ENCODE measurements at places on chromosomes 3 and 15.

GRCh38 chr3:79030157-79030556 is 737.6 kb downstream of the ROBO1 start:
- DNase-seq: no peak

DNA sequence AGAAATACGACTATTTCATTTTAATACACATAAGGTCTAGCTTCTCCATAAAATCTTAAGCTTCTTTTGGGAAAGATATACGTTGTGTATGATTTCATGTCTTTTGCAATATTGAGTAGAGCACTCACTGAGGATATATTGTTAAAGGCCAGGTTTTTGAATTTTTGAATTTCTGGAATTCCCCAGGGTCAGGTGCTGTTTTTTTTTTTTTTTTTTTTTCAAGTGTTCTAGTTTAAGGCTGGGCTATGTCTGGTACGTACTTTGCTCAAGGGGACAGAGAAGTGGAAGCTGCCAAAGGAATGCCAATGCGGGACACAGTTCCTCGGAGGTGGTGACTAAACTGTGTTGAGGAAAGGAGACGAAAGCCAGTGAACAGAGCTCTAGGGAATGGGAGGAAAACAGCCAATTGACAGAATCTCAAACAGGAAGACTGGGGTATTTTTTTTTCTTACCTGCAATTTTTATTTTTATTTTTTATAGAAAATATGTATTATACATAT is 510.5 kb upstream of the CBLB start:
- DNase-seq: no peak

GRCh38 chr3:244041-244440 is 47.5 kb downstream of the CHL1 start:
- no peak for DNase-seq

DNA sequence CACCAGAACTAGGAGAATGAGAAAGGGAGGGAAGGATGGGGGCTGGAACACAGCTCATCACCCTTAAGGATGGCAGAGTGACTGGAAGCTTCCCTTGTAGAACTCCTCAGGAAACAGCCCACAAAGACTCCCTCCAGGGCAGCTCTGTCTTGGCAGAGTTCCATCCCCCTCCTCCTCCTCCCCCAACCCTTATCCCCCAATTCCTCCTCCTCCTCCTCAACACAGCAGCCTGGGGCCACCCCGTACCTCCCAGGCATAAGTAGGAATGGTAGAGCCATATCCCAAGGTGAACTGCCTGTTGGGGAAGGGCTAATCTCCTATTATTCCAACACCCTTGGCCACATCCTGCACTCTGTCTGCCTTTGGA is 38.8 kb downstream of the ADCY5 start:
- no peak for DNase-seq

DNA sequence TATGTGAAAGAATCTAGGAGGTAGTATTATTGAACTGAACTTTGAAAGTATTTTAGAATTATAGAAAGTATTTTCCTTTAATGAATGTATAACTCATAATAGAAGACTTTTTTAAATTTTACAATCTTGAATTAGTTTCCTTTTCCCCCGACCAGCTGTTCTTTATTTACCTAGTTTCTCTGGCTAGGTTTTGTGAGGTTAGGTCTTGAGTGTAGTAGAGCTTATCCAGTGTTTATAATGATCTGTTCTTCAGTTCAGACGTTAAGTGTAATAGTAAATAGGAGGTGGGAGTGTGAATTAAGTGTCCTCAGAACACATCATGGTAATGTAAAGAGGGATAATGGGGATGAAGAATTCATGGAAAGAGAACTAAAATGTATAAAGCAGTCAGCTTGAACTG is 93.8 kb downstream of the MYRIP start:
- no peak for DNase-seq

GRCh38 chr15:28952666-28953491 is 67.1 kb downstream of the APBA2 start:
- no peak for DNase-seq

DNA sequence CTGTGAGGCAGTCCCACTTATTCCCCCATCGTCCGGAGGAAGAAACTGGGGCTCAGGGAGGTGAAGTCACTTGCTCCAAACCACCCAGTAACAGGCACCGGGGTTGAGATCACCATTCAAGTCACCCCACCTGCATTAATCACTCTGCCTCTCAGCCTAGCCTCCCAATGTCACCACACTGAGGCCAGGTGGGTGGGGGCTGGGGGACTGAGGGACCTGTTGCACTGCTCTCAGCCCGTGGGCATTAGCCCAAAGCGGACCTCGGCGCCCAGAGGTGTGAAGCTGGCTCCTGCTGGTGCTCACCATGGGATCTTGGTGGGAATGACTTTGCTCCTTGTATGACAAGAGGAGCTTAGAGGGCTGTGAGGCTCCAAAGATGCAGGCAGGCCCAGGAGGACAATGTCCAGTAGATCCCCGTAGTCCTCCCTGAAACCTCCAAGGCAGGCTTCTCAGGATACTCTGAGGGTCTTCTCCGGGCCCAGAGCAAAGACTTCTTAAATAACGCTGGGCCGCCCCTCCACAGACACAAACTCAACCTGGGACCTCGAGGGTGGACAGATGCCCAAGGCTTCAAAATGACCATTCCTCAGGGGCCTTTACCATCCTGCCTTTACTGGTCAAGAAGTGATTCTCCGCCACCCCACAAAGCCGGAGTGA is 1.7 kb downstream of the NT5DC2 start:
- DNase-seq: no peak

GRCh38 chr3:198113206-198114053 is 153.4 kb downstream of the LMLN start:
- DNase-seq: no peak

- DNase-seq: no peak
Observed at GRCh38 chr3:149003653-149004305, 12.4 kb downstream of the GYG1 start.

- DNase-seq: no peak
Observed at GRCh38 chr3:37453393-37454389, 279.3 kb upstream of the LRRFIP2 start.

DNA sequence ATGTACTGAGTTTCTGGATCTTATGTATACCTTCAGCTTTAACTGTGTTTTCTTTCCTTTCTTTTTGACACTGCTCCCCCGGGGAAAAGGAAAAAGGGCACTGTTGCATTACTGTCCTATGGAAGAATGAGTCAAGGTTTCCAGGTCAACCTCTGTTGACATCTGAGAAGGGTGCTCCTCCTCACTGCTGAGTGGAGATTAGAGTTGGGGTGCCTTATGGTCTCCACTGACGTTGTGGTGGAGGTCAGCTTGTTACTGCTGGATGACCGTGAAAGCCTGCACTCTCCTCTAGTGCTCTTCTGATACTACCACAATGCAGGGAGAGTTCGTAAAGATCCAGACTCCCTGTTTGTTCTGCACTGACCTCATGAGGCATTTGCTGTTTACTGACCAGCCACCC is 252.1 kb upstream of the GRM7 start:
- DNase-seq: no peak

DNA sequence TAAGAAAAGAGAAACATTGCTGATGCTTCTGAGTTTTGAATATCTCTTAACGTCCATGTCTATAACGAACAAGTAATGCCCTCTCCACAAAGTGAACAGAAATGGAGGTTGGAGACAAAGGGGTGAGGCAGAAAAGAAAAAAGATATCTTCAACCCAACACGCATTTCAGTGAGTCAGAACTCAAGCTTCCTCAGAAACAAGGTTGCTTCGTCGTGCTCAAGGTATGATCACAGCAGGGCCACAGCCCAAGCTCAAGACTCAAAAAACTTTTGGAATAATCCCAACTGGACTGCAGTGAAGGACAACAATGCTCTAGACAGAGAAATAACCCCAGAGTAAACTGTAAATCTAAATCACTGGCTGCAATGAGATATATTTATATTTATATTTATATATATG is 18.9 kb downstream of the WNT5A start:
- no peak for DNase-seq

GRCh38 chr3:179264449-179264848 is 13.5 kb upstream of the KCNMB3 start:
- no peak for DNase-seq

DNA sequence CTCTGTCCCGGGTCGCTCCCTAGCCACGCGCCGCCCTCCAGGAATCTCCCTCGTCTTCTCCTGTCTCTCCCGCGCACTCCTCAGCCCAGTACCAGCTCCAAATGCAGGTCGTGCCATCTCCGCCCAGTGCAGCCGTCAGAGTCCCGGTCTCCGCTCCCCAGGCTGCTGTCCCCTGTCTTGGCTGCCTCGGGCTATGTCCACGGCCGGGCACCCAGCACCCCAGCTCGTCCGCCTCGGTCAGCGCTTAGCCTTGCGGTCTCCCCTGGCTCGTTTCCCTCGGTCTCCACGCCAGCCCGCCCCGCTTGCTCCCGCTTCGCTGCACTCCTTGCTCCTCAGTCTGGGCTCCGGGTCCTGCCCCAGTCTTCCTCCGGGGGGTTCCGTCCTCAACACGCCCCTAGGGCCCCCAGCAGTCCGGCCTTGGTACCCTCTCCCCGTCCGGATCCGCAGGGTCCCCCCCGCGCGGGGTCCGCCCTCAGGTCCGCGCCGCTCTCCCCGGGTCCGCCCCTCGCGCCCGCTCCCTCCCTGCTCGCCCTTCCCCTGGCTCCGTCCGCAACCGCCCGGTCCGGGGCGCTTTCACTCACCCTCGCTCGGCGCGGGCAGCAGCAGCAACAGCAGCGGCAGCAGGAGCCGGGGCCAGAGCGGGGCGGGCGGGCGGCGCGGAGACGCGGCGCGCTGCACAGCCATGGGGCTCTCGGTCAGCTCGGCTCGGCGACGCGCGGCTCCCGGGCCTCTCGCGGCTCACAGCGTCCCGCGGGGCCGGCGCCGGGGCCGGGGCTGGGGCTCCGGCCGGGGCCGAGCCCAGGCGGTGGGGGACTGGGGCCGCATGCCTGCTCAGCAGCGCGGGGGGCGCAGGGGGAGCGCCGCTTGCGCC is 462 bp downstream of the IGDCC3 start:
- no peak for DNase-seq

DNA sequence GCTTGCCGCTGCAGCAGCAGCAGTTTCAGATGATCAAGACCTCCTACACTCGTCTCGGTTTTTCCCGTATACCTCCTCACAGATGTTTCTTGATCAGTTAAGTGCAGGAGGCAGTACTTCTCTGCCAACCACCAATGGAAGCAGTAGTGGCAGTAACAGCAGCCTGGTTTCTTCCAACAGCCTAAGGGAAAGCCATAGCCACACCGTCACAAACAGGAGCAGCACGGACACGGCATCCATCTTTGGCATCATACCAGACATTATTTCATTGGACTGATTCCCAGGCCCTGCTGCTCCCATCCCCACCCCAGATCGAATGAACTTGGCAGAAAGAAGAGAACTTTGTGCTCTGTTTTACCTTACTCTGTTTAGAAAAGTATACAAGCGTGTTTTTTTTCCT is 17.6 kb downstream of the CALML4 start:
- DNase-seq: no peak

DNA sequence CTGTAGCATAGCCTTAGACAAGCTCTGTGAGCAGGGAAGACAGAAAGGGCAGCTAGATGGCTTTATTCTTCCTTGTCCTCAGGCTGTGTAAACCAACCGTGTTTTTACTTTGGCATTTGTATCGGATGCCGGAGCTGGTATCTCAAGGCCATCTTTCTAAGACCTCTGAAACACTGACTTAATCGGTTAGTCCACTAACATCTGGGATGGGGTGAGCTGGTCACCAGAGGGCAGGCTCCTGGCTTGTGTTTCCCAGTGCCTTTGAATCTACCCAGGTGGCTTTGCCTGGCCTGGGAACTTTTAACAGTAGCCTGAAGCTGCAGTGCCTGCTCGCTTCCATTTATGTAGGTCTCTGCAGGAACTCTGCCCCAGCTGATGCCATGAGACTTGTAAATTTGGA is 252.7 kb downstream of the NR1D2 start:
- DNase-seq: no peak

GRCh38 chr3:144624656-144625055 is 653.0 kb downstream of the DIPK2A start:
- no peak for DNase-seq

Measured in stimulated activated CD8-positive, alpha-beta memory T cell treated with anti-CD3 and anti-CD28 coated beads, Interleukin-4, amount 100 ng/mL, for 1 hour (primary cell).